ENCODE measurements at places on chromosomes 6 and 20. TPM values are rescaled to one million over a fixed set of nuclear protein-coding genes. Genes with fewer than 3 reads are reported as not detected.

- DNase-seq = no peak
Observed at GRCh38 chr20:32920066-32920465, 61.3 kb downstream of the EFCAB8 start.

GRCh38 chr20:24242763-24243162 is 226.7 kb upstream of the SYNDIG1 start:
- DNase-seq = no peak

- no peak for DNase-seq
Observed at GRCh38 chr6:19705606-19706005, 131.6 kb upstream of the ID4 start.

DNA sequence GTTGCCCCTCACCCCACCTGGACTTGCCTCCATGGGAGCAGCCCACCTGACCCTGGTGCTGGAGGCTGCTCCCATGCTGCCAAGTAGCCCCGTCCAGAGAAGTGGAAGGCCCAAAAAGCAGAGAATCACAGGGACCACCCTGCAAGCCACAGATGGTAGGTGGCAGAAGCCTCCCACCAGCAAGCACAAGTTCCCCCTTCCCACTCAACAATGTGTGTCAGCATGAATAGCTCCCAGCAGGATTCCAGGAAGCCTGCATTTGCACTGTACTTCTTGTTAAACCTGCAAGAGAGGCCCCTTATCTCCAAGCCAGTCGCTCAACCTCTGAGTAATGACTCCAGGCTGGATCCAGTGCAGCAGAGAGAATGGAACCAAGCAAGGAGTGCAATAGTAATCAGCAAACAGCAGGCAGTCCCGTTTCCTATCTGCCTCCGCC is 180.8 kb upstream of the CST7 start:
- DNase-seq = no peak

GRCh38 chr6:37794825-37795224 is 24.7 kb upstream of the ZFAND3 start:
- no peak for DNase-seq

- no peak for DNase-seq
Observed at GRCh38 chr20:34834459-34834893, 9.0 kb upstream of the NCOA6 start.

DNA sequence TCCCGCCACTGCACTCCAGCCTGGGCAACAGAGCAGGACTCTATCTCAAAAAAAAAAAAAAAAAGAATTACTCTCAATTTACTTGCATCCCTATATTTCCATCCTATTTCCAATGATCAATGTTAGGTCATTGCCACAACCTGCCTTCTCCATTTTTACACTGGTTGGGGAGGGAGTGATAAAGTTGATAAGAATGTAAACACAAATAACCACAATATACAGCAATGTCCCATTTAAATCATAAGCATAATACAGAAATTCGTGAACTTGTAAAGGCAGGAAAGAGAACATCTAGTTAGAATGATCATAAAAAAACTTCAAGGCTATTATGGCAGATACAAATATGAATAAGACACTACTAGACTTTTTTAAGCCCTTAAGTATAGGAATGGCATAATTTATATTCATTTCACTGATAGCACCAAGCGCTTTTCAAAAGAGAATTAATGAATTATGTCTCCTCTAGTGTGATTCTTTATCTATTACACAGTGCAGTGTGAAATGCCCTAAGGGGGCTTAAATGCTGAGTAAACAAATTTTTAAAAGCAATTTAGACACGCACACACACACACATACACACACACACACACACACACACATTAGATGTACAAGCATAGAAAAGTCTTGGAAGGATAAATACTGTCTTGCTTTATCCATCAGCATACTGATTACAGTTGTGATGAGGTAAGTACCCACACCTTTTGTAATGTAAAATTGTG is 33.5 kb upstream of the RAB23 start:
- no peak for DNase-seq

GRCh38 chr6:18506382-18507017 is 119.3 kb downstream of the RNF144B start:
- DNase-seq = no peak

DNA sequence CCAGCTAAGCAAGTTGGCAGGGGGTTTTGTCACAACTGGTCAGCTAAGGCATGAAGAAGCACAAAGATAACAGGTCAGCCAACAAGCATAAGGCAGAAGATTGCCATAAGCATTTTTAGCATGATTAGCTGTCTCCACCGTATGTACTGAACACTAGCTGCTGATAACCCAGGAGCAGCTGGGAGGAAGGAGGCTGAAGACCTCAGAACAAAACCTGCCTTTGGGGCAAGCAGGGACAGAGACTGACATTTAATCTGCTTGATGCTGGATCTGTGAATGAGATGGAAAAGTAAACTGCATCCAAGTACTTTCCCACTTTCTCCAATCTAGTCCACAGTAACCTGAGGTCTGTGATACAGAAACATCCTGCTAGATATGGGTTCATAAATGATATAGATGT is 353.0 kb upstream of the MAP3K7 start:
- no peak for DNase-seq

DNA sequence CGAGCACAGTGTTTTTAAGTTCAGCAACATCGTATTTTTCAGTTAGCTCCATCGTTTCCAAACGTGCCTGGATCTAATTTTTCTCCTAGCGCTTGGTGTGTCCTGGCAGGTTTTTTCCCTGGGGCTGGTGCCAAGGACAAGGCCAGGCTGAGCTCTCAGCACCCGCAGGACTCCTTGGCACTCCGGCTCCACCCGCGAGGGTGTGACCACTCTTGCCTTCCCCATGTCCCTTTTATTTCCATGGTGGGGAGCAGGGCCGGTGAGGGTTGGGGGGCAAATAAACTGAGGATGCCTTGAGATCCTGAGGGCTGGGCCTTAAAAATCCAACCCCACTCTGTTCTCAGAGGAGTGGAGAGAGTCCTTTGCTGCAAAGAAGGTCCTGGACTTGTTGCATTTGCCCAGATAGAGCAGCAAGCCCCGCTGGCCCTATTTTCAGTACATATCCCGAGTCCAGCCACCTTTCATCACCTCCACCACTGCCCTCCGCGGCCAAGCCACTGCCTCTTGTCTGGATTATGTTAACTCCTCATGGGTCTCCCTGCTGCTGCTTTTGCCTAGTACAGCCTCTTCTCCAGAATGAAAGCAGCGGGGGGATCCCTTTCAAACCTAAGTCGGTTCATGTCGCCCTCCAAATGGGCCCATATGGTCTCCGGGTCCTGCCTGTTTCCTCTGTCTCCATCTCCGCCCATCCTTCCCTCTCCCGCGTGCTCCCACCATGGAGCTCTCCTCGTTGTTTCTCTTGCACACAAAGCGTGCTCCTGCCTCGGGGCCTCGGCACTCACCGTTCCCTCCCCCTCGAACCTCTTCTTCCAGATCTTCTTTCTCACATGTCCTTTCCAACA is 4.5 kb upstream of the RAB44 start:
- DNase-seq = peak; percentile 84

DNA sequence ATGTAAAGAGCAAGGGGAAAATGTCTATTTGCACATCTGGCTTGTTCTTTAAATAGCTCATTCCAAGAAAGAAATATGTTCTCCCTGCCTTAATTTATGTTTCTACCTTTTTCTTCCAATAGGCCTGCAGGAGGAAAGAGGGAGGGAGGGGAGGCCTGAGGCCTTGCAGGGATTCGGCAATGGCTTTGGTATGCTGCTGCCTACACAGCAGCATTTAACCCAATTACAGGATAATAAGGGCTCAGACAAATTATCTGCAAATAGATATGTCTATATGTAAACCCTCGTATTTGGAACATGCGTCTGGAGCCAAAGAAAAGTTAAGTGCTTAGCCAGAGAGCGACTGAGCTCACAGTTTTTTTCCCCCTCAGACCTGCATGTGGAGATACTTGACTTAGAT is 277.2 kb downstream of the CDC5L start:
- no peak for DNase-seq

DNA sequence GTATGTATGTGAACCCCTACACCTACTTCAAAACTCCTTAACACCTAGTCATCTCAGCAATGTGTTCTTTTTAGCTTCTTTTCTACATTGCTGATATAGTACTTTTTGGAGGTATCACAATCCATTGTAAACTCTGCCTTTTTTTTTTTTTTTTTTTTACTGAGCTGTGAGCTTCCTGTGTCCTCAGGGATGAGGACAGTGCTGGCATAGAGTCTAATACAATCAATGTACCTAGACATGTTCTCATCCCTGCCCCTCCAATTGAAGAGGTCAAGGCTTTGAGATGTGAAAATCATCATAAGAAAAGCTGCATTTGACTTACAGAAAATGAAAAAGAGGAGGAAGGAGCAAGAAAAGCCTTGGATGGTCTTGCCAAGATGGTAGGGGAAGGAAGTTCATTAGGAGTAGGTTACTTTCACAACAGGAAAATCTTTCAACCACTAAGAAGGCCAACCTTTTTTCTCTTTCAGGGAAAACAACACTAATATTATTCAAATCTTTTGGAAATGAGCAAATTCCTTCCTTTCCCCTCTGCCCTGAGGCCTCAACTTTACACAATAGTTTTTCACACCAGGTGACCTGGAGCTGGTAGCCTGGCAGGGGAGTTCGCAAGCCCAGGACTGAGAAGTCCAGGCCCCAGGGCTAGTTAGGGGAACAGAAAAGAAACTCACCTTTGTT is 2.8 kb upstream of the JARID2 start:
- DNase-seq = no peak

DNA sequence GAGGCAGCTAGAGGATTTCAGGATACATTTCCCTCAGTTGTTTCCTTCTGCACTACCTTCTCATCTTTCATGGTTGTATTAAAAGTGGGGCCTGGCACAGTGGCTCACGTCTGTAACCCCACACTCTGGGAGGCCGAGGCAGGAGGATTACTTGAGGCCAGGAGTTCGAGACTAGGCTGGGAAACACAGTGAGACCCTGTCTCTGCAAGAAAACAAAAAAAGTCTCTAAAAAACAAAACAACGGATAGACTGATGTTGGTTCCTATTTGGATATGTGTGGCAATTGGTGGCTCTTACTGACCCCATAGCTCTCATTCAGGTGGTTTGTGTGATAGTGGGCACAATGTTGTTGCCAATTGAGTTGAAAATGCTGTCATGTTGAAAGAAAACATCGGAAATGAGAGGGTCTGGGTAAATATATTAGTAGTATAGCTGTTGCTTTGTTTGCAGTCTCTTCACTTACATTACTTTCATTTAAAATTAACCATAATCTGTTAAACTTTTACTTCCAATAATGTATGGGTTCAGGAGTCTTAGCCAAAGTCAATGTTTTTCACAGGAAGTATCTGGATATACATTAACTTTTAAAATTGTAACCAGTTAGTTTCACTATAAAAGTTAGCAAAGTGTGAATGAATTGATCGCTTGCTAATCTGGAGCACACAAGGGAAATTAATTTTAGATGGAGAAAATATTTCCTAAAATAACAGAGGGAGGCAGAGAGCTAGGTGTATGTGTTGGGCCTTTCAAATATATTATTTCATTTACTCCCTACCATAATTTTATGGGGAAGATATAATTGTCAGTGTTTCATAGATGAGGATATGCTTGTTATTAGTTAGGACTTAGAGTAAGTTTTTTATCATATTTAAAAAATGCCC is 31.1 kb downstream of the UTRN start:
- DNase-seq = no peak

DNA sequence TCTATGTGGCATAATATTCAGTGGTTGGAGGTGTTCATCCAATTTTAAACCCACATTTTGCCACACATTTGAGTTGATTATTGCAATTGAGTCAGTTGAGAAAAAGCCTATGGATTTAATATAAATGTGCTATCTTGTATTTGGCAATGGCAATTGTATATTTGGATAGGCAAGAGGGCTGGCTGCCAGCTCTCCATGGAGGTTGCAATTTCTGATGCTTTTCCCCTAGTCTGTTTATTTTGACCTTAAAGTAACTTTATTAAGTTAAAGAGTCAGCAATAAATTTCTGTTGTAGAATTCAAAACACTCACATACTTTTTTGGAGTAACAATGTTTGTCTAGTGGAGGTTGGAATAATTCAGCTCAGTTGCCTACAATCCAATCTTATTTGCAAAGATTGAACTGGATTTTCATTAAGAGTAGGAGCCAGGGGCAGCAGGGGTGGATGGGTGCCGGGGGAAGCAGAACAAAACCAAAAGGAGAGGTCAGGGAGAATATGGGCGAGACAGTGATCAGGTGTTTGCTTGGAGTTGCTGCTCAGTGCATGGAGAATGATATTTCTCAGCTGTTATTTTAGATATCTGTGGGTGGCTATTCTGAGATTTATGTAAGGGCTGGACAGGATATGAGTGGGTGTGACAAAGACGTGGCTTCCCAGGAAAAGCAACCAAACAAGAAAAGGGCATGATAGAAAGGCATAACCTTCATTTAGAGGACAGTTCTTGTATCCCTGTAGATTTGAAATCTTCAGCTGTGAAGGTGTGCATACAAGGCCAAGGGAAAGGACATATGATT is 163.0 kb downstream of the HDGFL1 start:
- DNase-seq = no peak

- no peak for DNase-seq
Observed at GRCh38 chr6:28478518-28478917, 35.2 kb upstream of the ZSCAN23 start.

DNA sequence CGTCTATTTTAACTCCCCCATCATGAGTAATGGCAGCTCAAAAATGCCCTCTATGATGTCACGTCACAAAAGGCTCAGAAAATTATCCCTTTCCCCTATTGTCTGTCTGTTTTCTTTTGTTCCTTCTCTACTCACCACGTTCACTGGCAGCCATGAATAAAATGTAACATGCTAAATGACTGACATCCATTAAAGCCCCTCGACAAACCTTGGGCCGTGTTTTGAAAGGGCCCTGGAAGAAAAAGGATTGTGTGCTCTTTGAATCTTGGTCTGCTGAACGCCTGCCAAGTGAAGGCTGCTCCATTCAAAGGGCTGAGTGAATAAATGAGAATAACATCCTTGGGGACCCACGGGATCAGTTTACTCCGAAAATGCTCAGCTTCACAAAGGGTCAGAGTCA is 118.7 kb downstream of the RPS12 start:
- no peak for DNase-seq

DNA sequence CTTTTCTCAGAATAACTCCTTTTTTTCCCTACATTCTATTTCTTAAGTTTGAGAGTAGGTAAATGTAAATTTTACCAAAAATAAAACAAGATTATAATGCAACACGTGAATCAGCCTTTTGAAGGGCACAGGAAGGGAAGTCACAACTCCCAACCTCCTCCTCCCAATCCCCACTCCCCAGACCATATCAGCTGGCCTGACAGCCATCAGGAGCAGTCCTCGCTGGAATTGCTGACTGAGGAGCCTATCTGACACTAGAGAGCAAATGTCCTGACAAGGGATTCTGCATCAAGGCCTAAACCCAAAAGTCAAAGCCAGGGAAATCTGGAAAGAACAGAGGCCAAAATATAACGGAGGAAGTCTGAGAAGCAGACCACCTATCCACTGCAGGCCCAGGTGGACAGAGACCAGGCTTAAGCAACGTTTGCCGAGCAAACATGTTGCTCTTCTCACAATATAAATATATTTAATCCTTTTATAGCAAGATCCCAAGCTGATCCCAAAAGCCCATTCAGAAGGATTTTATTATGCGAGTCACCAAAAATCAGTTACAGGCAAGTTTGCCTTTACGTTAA is 2.5 kb downstream of the RRAGD start:
- DNase-seq = no peak

The PDE7B gene
- 18.6 TPM for total RNA-seq

The REM1 gene
- 1.5 TPM for total RNA-seq

The OR2B6 gene
- not detected for total RNA-seq

The GHRH gene
- 0.97 TPM for total RNA-seq

The TINAG gene
- 0.16 TPM for total RNA-seq

The PDYN gene
- total RNA-seq = not detected

The FKBP1C gene
- total RNA-seq = 0.40 TPM

Measured in Right ventricle myocardium superior (tissue), 1 donor.